ENCODE measurements at places on chromosomes 12 and 14.

DNA sequence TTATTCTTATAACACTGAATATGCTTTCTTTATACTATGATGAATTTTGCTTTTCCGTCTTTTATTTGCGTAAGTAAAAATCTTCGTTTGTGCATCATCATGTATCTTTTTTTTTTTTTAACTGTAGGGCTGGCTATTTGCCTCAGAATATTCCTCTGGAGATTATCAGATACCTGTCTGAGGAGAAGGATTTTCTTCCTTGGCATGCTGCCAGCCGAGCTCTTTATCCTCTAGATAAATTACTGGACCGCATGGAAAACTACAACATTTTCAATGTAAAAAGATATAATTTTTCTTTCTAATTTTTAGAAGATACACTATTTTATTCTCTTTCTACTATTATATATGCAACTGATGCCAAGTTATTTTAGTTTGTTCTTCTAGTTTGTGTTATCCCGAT is 346.6 kb downstream of the TRHDE start:
- no peak for DNase-seq

GRCh38 chr12:66199141-66199540 is 10.1 kb downstream of the IRAK3 start:
- no peak for DNase-seq

DNA sequence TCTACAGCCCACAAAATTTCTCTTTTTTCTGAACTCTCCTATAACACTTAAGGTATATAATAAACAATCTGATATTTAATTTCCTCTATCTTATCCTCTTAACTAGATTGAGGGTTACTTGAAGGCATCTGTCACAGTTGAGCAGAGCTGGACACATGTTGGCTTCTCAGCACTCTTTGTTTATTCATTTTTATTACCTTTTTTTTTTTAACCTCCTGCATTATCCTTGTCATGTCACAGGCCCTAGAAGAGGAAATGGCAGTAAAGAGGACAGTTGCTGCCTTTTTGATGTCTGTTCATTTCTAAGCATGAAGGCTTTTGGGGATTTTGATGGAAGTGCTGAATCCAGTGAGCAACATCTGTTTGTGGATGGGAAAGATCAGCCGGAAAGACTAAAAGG is 32.5 kb upstream of the EVL start:
- no peak for DNase-seq

DNA sequence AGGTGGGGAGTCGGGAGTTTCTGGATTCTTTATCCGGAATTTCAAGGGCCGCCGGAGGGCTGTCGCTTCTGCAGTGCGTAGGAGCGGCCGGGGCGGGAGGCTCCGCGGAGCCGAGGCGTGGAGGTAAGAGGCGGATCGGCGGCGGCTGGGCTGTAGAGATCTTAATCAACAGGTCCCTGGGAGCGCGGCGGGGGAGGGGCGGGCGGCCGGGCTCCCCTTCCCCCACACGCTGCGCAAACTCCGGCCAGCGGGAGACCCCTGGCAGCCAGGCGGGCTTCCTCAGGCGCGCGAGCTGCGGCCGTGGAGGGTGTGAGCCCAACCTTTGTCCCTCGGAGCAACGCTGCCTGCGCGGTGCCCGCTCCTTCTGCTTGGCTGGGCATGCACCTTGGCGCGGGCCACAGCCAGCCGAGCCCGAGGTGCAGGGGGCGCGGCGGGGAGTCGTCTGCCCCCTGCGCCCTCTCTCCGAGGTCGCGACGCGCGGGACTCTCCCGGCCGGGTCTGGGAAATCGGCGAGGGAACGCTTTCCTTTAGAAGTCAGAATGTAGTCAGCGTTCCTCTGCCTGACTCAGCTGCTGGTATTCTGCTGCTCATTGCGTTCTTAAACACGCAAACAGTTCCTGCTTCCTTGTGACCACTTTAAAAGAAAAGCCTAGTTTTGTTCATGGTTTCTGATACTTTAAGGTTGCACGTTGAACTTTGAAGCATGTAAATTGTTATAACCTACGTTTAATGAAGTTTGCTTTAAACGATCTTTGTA is at the start of gene PALS1:
PALS1 (plus strand) TSS at position 25 of the 757 bp plus-strand sequence. CDS start 37,736 bp downstream, outside the sequence.
- DNase-seq: no peak

GRCh38 chr14:106826833-106827369 is 1300.5 kb downstream of the TMEM121 start:
- DNase-seq: no peak

- DNase-seq: no peak
Observed at GRCh38 chr14:23154964-23155587, 28.4 kb downstream of the SLC7A8 start.

GRCh38 chr12:131828671-131829355 is 620 bp downstream of the MMP17 start:
- DNase-seq: no peak

- no peak for DNase-seq
Observed at GRCh38 chr14:37181441-37181840, 9.0 kb upstream of the SLC25A21 start.

GRCh38 chr14:80354860-80355581 is 143.7 kb upstream of the DIO2 start:
- DNase-seq: peak; percentile 98

DNA sequence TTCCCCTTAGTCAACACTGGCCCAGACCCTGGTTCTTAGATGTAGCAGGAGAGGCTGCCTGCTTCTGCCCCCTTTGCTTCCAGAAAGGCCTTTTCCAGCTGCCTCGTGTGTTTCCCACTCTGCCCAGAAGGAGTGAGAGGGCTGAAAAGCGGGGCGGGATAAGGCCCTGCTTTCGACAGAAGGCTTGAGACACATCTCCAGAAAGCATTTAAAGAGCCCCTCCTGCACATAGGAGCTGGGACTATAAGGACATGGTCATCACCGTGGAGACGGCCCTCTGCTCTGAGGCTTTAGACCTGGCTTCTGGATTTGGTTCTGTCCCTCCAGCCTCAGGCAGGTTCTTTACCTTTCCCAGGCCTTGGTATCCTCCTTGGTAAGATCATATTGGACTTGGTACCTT is 11.9 kb downstream of the CALM1 start:
- no peak for DNase-seq

DNA sequence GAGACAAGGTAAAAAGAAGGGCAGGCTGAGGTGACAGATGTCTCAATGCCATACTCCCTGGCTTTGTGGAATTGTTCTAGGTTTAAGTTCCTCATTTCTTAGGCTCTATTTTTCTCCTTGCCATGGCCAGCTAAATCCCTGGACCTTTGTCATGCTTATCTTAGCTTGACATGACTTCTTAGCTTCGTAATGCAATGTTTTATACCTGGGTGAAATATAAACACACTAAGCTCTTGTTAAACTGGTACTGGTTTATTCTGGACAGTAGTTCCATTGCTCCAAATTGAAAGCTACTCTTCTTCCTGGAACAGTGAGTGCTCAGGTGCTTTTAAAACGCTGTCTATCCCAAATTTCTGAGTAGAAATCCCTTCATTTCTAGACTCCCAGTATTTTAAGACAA is 17.4 kb upstream of the ARHGAP5 start:
- no peak for DNase-seq

DNA sequence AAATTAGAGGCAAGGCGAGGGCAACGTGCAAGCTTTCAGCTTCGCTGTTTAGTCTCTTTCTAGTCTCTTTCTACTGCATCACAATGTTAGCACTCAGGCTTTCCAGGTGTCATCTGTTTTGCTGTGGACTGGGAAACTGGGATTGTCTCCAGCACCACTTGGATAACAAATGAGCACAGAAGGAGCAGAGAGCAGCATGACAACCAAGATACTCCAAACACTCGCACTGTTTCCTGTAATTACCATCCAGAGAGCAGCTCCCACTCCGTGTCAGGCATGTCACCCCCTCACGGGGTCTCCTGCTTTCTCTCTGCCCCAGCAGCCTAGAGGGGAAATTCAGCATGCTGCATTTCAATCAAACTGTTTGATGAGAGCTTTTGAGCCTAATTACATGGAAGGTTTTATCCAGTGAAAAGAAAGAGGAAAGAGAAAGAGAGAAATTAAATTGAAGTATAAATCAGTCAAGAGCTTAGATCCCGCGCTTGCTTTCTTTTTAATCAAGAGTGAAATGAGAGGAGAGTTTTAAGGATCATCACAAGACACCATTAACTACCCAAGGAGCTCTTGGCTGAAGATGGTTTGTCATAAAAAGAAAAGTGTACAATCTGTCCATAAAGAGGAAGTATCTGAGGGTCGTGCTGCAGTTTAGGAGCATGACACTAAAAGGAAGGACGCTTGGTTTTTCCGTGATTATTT is 917.7 kb downstream of the DIO2 start:
- DNase-seq: no peak

GRCh38 chr12:116480210-116480810 is 78.9 kb upstream of the MAP1LC3B2 start:
- DNase-seq: no peak
